ENCODE measurements at places on chromosomes 12 and 14.
A peak's percentile ranks its signal among the peaks of the same experiment; 100 is the strongest.

DNA sequence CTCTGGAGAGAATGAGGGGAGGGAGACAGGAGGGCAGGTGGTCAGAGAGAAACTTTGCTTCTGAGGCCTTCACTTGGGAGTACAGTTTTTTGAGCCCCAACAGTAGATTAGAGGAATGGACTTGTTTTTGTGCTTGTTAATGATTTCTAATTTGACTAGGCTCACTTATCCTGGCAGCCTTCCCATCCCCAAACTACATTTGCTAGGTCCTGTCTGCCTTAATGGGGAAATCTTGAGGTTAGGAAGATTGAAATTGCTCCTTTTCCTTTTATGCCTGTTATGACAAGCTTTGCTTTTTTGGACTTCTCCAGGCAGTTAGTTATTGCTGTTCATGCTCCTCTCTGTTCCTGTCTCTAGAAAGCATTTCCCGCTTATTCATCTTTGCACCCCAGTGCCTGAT is 37.7 kb downstream of the SYNE2 start:
- no peak for DNase-seq

- no peak for DNase-seq
These were observed 93.2 kb downstream of the DACT1 start for GRCh38 chr14:58730792-58731464.

- no peak for DNase-seq
These were observed 62.6 kb upstream of the VASH1 start for GRCh38 chr14:76698631-76699030.

DNA sequence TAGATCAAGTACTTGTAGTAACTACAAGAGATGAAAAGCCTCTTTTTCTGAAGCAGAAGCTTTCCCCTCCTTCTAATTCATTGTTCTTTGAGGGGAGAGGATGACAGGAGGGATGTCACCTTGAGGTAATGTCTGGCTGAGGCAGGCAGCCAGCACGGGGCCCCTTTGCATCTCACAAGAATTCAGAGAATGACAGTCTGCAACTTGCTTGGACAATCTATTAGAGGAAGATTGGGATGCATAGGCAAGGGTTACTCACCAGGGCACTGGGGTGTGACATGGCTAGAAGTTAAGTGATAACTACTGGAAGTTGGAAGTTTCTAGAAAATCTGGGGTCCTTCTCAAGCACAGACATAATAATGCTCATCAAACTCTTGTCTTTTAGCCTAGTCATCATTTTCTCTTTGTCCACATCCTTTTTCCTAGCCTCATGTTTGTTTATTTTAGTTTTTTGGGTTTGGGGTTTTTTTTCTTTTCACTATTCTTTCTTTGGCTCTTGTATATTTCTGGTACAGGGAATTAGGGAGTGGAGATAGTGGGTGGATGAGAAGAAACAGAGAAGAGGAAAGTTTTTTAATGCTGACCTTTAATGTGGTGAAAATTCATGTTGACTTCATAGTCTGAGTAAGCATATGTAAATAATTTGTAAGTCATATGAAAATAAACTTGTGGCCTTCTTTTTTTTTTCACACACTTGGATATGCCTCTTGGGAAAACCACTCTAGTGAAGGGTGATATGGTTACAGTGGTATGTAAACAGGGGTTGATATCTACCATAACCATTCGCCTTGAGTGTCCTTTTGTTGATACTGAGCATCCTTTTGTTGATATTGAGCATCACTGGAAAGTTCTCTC is 55.1 kb downstream of the TTLL5 start:
- no peak for DNase-seq

DNA sequence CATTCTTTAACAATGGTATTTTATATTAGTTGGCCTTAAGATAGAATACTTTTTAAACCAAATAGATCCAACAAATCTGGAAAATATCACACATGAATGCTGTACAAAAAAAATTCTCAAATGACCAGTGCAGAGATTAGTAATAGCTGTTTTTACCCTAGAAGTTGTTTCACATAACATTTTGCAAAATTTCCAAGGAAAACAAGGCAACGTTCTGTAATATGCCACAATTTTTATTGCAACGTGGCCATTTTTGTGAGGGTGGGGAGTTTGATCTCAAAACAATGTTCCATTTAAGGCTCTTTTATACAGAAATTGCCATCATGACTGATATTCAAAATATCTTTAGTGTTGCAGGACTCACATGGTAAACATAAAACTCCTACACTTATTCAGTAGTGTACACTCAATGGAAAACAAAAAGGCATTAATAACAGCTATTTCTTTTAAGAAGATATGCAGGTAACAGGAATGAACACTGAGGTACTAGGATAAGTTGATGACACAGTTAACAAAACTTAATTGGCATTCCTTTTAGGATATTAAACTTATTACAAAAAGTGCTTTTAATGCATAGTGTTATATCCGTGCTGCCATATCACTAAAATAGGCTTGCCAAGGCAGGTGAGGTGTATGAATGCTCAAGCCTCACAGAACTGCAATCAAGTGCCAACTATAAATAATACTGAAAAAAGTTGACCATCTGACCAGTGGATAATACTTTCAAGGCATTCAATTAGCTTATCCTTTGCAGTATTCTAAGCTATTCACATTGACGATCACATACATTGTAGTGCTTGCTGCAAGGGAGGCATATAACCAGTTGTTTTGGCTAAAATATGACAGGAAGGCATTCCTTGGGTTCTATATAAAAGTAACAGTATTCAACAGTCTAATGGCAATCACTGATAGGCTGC is 2.3 kb downstream of the CFL2 start:
- DNase-seq = no peak

GRCh38 chr12:93980711-93981110 is 167.7 kb upstream of the PLXNC1 start:
- DNase-seq = no peak

GRCh38 chr12:57793920-57794319 is 11.3 kb downstream of the TSFM start:
- DNase-seq = no peak

DNA sequence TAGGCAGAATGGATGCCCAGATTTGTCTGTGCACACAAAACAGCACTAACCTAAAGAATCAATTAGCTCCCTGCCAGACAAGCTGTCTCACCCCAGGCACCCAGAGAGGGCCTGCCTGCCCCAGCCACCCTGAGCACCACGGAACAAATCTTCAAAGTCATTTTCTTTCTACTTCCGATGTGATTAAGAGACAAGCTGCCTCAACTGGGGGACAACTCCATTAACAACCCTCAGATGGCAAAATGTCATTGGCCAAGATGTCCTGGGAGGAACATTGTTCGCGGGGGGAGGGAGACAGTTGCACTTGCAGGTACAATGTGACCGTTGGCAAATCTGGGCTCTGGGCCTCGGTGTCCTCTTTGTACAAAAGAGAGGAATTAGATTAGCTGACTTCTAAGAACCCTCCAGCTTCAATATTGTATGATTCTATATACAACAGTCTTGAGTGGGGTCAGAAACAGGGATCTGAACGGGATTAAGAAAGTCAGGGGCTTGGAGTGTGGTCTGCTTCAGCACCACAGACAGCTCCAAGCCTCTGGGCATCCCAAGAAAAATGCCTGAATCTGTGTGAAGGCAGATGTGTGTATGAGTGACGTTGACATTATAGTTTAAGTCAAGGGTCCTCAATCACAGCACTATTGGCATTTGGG is 42.8 kb upstream of the CMKLR1 start:
- DNase-seq = peak; percentile 16

- DNase-seq = no peak
These were observed 9.7 kb downstream of the MMAB start for GRCh38 chr12:109563291-109564284.

- no peak for DNase-seq
These were observed 124.6 kb downstream of the SINHCAF start for GRCh38 chr12:31201382-31201781.

- no peak for DNase-seq
These were observed 23.4 kb downstream of the DNM1L start for GRCh38 chr12:32702473-32702872.

Data from LoVo (cell line).